Vagina (tissue), 2 donors: ENCODE measurements at places on chromosomes 5 and 9.
A peak's percentile ranks its signal among the peaks of the same experiment; 100 is the strongest.

DNA sequence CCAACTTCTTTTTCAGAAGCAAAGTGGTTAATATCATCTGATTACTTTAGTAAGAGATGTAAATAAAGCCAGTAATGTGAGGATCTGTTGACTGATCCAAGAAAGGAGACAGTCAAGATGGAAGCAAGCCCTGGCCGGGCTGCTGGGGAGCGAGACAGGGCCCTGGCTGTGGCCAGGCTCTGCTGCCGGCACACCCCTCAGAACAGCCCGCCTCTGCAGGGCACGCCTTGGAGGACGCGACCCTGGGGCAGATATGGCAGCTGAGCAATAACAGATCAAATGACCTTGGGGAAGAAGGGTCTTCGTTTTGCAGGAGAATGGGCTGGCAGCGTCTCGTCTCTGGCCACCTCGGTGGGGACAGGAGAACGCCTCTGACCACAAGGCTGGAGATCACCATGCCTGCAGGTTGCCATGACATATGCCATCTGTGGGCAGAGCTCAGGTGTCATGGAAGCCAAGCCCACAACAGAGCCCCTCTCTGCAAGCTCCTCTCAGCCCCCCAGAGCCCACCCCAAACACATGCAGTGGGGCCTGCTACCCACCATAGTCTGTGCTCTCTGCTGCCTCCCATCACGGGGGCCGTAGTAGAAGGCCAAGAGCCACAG is 206.5 kb downstream of the FANCC start:
- peaks cover 30% of the 10 kb centered on the region for H3K4me1 ChIP-seq
- H3K36me3 ChIP-seq: no peaks in the 10 kb centered on the region
- no peak for DNase-seq
- H3K4me3 ChIP-seq: no peak overlapping the region
- H3K27ac ChIP-seq: no peak overlapping the region

DNA sequence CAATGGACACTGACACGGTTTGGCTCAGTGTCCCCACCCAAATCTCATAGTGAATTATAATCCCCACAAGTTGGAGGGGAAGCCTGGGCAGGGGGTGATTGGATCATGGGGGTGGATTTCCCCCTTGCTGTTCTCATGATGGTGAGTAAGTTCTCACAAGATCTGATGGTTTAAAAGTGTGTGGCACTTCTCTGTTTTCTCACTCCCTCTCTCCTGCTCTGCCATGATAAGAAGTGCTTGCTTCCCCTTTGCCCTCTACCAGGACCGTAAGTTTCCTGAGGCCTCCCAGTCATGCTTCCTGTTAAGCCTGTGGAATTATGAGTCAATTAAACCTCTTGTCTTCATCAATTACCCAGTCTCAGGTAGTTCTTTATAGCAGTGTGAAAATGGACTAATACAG is 115.8 kb upstream of the KIF2A start:
- no peaks in the 10 kb centered on the region for H3K4me1 ChIP-seq
- no peak for DNase-seq
- H3K4me3 ChIP-seq: no peak overlapping the region
- no peak overlapping the region for H3K27ac ChIP-seq

DNA sequence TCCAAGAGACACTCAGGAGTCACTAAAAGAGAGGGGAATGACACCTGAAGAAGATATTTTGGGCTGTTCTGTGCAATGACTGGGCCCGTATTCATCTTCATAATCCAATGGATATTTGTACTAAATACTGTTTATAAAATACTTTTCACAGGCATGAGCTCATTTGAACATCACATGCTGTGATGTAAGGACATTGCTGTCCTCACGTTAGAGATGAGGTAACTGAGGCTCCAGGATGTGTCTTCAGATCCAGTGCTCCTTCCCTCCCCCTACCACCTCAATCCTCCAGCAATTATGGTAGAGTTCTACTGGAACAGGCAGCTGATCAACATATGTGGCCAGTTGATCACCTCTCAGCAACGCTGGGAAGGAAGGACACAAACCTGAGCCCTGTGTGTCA is 139.4 kb upstream of the OSMR start:
- H3K27ac ChIP-seq: no peak overlapping the region
- DNase-seq: no peak
- H3K4me1 ChIP-seq: no peaks in the 10 kb centered on the region
- no peaks in the 10 kb centered on the region for H3K36me3 ChIP-seq

DNA sequence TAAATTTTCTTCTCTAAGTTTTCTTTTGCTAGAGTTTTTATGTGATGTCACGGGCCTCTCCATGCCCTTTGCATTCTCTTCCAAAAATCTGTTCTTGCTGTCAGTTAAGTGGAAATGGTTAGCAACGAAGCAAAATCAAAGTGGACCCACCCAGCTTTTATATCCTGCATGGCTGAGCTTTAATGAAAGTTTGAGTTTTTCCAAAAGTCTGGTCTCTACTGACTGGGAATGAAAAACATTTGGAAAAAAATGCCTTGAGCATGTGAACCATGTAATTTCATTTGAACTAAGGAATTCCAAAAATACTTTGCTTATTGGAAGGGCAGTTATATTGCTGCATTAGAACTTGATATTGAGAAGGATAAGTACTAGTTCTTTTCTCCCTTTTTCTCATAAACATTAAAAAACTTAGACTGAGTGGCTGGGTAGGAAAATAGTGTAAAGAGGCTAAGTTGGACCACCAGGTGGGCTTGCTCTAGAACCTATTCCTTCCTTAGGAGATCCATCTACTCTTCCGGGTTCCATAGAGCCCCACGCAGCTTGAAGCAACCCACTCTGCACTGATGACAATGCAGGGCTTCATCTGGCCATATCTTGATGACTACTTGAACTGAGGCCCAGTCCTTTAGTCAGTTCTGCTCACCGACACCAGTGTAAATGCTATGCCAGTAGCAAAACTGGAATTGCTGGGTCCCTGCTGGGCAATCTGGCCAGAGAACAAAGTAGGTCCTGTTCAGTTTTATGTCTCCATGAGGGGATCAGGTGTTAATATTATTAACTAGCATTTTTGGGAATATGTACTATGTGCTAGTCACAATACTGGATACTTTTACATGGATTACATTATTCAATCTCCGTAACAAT is 17.4 kb upstream of the RIC1 start:
- H3K27me3 ChIP-seq: no peaks in the 10 kb centered on the region
- H3K27ac ChIP-seq: peak overlapping the region; percentile 27
- no peak overlapping the region for H3K4me3 ChIP-seq
- H3K36me3 ChIP-seq: no peaks in the 10 kb centered on the region
- peaks cover 27% of the 10 kb centered on the region for H3K4me1 ChIP-seq

- H3K27me3 ChIP-seq: no peaks in the 10 kb centered on the region
- peak overlapping the region; percentile 97 for H3K27ac ChIP-seq
- H3K4me1 ChIP-seq: peaks cover 15% of the 10 kb centered on the region
- peaks cover 9% of the 10 kb centered on the region for H3K36me3 ChIP-seq
Observed at GRCh38 chr5:41925555-41925951, 472 bp downstream of the FBXO4 start.

DNA sequence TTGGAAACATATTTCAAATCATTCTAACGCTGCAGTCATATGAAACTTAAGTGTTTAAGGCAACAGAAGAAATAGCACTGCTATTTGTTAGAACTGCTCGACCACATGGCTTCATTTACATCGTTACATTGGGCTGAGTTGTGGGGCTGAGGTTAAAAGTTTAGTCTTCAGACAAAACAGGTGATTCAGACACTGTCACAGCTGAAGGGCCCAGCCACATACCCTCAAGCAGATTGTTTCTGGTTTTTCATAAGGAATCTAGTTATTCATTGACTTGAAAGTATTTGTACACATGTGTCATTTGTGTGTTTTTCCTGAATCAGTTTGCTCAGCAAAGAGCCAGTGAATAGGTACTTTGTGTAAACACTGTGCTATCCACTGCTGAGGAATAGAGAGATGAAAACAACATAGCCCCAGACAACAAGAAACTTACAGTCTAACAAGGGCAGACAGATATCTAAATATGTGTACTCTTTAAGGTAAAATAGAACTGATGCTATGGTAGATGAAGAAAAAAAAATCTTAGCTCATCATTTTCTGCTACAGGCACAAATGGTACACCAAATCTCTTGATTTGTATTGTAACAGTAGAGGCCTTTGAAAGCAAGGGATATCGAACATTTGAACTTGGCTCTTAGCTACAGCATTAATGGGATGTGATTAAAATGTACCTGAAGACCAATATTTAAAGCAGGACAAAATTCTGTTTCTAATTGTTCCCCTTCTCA is 357.6 kb upstream of the RPS23 start:
- H3K27me3 ChIP-seq: no peaks in the 10 kb centered on the region
- H3K36me3 ChIP-seq: no peaks in the 10 kb centered on the region
- DNase-seq: no peak

GRCh38 chr5:111752426-111752965 is 4.5 kb downstream of the NREP start:
- H3K27me3 ChIP-seq: no peaks in the 10 kb centered on the region
- no peak overlapping the region for H3K4me3 ChIP-seq
- no peak for DNase-seq
- no peak overlapping the region for H3K27ac ChIP-seq
- peaks cover 24% of the 10 kb centered on the region for H3K4me1 ChIP-seq

DNA sequence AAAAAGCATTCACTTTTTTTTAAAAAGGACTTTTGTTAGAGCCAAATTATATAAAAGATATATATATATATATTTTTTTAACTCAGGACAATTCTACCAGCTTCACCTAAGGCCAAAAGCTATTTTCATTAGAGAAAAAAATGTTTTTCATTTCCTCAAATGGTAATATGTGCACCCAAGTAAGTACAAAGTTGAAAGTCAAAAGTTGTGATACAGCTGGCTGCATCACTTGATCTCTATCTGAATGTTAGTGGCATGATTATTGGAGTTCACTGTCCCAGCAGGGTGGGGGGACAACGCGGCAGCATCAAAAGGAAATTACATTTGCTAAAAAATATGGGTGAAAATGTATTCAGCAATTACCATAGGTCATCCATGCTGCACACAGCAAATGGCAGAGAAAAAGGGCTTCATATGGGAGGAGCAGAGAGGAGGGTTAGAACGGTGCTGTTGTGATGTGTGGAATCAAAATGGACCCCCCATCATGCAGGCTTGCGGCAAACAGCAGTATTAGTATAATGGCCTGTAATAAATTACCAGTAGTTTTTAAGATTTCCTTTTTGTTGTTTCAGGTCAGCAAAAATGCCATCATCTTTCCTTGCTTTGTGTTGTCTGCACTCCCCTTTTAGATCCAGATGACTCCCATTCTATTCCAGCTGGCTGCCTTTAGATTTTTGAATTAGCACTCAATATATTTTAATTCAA is 253.7 kb downstream of the MAT2B start:
- no peak overlapping the region for H3K27ac ChIP-seq
- H3K27me3 ChIP-seq: no peaks in the 10 kb centered on the region
- no peak overlapping the region for H3K4me3 ChIP-seq

- peaks cover 21% of the 10 kb centered on the region for H3K4me1 ChIP-seq
- no peak overlapping the region for H3K27ac ChIP-seq
- no peak for DNase-seq
- H3K36me3 ChIP-seq: no peaks in the 10 kb centered on the region
- H3K27me3 ChIP-seq: no peaks in the 10 kb centered on the region
- no peak overlapping the region for H3K4me3 ChIP-seq
Observed at GRCh38 chr5:179211068-179211467, 134.2 kb downstream of the ADAMTS2 start.

DNA sequence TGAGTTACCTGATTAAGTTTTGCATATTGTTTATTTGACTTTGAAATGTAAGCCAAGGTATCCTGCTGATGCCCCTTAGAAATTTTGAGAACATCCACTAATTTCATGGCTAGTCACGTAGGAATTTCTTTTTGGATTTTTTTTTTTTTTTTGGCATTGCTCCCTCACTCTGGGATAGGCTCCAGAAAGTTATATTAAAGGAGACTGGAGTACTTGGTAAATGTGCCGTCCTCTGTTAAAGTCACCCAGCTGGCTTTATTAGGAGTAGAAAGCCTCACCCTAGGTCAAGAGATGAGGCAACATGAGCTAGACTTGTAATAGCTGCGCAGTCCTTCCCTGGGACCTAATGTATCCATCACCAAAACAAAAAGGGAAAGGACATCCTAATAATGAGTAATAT is 3.1 kb downstream of the KCTD16 start:
- H3K36me3 ChIP-seq: no peaks in the 10 kb centered on the region
- H3K27me3 ChIP-seq: no peaks in the 10 kb centered on the region
- H3K4me1 ChIP-seq: peaks cover 11% of the 10 kb centered on the region
- no peak for DNase-seq

GRCh38 chr5:180323160-180323559 is 30.0 kb downstream of the GFPT2 start:
- no peaks in the 10 kb centered on the region for H3K4me1 ChIP-seq
- no peak overlapping the region for H3K4me3 ChIP-seq
- no peaks in the 10 kb centered on the region for H3K27me3 ChIP-seq
- DNase-seq: no peak
- no peaks in the 10 kb centered on the region for H3K36me3 ChIP-seq
- no peak overlapping the region for H3K27ac ChIP-seq

- no peaks in the 10 kb centered on the region for H3K36me3 ChIP-seq
- no peak overlapping the region for H3K4me3 ChIP-seq
- H3K4me1 ChIP-seq: no peaks in the 10 kb centered on the region
- no peak overlapping the region for H3K27ac ChIP-seq
- DNase-seq: no peak
Observed at GRCh38 chr9:14085810-14086209, 228.1 kb downstream of the NFIB start.

GRCh38 chr5:36228505-36228904 is 13.2 kb downstream of the NADK2 start:
- H3K36me3 ChIP-seq: no peaks in the 10 kb centered on the region
- no peaks in the 10 kb centered on the region for H3K4me1 ChIP-seq
- no peak for DNase-seq
- H3K27me3 ChIP-seq: no peaks in the 10 kb centered on the region
- no peak overlapping the region for H3K27ac ChIP-seq
- no peak overlapping the region for H3K4me3 ChIP-seq

GRCh38 chr5:133410335-133410828 is 202.0 kb downstream of the FSTL4 start:
- DNase-seq: no peak
- no peak overlapping the region for H3K27ac ChIP-seq
- H3K27me3 ChIP-seq: no peaks in the 10 kb centered on the region
- no peak overlapping the region for H3K4me3 ChIP-seq
- no peaks in the 10 kb centered on the region for H3K36me3 ChIP-seq
- no peaks in the 10 kb centered on the region for H3K4me1 ChIP-seq

DNA sequence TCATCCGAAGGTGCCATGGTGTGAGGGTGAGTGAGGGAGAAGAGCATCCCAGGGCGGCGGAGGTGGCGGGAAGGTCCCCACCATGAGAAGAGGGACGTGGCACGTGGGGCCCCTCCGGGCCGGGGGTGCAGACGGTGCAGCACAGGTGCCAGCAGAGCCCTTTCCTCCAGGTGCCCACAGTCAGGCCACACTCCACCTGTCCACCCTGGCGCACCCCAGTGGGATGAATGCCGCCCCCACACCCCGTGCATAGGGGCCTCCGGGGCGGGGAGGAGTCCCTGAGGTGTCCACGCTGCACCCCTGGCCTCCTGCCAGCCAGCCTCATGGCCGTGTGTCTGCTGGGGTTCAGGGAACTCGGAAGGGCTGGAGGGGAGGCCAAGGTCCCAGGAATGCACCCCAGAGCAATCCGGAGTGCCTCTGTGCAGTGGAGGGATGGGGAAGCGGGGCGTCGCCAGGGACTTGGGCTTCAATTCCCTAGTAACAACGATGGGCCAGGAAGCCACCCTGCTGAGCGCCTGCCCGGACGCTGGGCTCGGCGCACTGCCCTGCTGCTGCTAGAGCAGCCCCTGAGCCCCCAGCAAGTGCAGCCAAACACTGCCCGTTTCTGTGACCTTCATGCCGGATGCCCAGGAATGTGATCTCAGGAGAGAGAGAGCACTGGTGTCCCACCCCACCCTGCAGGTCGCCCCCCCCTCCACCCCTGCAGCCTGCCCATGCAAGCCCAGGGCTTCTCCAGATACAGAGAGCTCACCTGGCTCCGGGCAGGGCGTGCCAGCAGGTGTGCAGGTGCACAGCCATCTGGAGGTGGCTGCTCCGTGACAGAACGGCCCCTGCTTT is 8.8 kb upstream of the NACC2 start:
- no peak for DNase-seq
- H3K27ac ChIP-seq: no peak overlapping the region
- H3K4me1 ChIP-seq: peaks cover 49% of the 10 kb centered on the region
